NCI-H2107 (cell line): ENCODE measurements at places on chromosomes 12 and 14.

DNA sequence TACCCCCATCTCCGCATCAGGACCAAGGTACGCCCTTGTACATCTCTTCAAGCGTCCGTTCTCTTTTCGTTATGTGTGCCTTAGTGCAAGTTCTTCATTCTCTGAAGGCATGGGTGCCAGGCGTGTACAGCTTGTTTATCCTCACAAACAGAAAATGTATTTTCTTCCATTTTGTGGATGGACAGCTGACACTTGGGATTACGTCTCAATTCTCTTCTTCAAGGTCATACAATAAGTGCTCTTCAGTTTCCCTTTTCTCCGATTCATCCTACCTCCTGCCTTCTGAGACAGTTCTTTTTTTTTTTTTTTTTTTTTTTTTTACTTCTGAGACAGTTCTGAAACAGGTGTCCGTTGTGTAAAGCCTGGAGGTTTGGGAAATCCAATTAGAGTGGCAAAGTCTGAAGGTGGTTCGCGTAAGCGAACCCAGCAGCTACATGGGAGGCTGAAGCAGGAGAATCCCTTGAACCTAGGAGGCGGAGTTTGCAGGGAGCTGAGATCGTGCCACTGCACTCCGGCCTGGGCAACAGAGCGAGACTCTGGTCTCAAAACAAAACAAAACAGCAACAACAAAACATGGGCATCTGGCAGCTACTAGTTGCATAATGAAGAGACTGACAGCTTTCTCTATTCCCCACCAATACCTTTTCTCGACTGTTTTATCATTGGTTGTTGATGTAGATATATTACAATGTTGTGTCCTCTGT, 734 bp downstream of the COX6A1 start:
- DNase-seq = no peak

DNA sequence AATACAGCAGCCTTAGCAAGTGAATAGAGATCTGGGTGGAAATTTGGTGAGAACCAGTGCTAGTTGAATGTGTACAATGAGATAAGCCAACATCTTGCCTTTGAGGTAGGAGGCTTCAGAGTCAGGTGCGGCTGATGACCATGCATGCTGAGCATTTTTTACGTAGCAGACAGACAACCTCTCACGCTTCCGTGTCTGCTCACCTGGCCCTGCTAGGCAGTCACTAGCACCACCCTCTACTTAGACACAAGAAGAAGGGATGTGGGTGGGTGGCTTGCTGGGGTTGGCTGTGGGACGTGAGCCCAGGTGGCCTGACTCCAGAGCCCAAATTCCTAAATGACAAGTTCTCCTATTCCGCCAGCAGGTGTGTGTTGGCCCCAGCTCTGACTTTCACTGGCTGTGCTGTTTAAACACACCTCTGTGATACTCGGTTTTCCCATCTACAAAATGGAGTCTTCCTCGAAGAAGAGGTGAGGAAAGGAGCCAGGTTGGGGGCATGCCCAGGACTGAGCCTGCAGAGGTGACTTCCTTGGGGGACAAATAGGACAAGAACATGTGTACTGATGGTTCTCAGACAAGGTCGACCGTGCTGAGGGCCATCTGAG, 57.8 kb upstream of the BCL11B start:
- no peak for DNase-seq

DNA sequence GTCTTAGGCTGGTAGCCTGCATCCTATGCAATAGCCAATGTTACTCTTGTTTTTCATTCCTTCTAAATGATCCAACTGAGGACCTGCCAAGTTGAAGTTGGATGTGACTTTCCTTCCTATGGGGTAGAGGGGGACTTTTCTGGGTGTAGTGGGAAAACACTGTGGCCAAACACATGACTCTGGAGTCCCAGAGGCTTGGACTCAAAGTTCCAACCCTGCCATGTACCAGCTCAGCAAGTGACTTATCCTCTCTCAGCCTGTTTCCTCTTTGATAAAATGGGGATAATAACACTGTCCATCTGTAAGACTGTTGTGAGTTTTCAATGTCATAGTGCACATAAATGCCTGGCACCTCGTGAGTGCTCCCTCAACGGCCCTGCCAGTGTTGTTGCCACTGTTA, 97.0 kb downstream of the ZFP36L1 start:
- no peak for DNase-seq

DNA sequence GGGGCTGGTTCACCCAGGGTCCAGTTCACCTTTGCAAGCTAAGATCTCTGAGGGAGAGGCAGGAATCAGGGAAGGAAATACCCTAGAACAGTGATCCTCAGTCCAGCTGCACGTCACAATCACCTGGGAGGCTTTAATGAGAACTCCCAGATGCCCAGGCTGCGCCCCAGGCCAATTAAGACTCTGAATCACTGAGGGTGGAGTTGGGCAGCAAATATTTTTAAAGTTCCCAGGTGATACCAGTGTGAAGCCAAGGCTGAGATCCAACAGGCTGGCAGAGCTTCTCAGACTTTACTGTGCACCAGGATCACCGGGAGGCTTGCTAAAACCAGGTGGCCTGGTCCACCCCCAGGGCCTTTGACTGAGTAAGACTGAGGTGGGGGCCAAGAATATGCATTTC, 23.8 kb downstream of the MYL2 start:
- no peak for DNase-seq

DNA sequence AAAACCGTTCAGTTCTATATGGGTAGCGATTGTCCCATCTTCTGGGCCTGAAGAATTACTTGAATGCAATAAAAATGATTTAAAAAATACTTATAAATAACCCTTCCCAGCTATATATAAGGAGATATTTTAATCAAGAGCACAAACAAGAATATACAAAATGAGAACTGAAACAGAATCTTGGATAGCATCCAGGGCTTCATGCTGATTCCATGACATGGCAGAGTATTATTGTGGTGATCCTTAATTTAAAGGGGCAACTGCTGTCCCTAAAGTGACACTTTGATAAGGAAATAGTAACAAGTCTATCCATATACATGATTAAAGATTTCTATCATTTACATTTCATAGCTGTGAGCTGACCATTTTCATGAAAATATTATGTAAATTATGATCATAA, 18.8 kb downstream of the WBP11 start:
- DNase-seq = no peak

DNA sequence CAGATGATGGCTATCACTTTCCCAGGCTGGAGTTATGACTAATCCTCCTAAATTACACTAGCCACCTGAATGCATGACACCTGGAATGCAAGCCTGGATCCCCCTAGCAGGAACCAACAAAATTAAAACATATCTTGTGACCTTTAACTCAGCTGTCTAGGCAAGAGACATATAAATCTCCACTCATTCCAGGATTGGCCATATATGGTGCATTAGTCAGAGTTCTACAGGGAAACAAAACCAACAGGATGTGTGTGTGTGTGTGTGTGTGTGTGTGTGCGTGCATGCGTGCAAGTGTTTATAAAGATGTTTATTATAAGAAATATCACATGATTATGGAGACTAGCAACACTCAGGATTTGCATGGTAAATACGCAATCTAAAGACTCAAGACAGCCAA, 212.8 kb downstream of the KIF21A start:
- no peak for DNase-seq
